ENCODE measurements at places on chromosomes 12 and 14.

GRCh38 chr14:77275041-77275580, 4.1 kb upstream of the NGB start:
- DNase-seq: no peak

GRCh38 chr14:76918782-76919394, 92.7 kb downstream of the LRRC74A start:
- DNase-seq: no peak

DNA sequence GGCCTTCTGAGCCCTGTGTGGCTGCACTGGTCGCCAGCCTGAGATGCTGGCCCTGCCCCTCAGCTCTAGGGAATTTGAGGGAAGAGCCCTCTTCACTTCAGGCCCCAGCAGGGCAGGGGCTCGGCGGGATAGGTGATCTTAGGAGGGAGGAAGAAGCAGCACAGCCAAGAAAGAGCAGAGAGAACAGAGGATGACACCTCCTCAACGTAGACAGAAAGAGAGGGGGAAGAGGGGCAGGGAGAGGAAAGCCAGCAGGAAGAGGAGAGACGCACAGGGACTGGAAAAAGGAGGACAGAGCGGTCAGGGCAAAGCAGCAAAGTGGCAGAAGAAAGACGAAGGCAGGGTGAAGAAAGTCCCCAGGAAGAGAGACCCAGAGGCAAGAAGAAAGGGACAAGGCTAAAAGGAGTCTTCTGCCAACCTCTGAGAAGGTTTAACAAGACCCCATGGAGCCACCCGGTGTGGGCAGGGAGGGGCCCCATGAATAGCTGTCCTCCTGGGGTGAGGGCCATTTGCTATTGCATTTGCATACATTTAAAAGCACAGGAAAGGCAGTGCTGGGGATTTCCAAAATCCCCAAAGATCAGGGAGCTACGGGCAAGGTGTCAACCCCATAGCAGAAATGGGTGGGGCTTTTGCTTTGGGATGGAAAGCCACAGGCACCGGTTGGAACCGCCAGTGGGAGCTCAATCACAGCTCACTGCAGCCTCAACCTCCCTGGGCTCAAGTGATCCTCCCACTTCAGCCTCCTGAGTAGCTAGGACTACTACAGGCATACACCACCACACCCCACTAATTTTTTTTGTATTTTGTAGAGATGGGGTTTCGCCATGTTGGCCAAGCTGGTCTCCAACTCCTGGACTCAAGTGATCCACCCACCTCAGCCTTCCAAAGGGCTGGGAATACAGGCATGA, 22.7 kb downstream of the CMKLR1 start:
- no peak for DNase-seq

DNA sequence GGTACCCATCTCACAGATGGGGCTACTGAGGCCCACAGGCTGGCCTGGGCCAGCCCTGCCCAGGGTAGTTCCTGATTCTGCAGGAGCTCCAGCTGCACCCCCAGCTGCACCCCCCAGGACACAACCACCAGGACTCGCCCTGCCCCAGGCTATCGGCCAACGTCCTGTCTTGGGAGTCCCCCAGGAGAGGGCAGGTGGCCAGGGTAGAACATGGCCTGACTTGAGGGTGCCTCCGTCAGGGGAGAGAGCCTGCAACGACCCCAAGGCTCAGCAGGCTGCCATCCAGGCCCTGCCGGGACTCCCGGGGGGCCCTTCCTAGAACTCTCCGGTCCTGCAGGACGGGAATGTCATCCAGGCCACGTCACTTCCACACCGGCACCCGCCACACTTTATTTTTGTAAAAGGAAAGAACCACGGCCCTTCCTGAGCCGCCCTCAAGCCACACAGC, 15.8 kb downstream of the JAG2 start:
- DNase-seq: no peak

DNA sequence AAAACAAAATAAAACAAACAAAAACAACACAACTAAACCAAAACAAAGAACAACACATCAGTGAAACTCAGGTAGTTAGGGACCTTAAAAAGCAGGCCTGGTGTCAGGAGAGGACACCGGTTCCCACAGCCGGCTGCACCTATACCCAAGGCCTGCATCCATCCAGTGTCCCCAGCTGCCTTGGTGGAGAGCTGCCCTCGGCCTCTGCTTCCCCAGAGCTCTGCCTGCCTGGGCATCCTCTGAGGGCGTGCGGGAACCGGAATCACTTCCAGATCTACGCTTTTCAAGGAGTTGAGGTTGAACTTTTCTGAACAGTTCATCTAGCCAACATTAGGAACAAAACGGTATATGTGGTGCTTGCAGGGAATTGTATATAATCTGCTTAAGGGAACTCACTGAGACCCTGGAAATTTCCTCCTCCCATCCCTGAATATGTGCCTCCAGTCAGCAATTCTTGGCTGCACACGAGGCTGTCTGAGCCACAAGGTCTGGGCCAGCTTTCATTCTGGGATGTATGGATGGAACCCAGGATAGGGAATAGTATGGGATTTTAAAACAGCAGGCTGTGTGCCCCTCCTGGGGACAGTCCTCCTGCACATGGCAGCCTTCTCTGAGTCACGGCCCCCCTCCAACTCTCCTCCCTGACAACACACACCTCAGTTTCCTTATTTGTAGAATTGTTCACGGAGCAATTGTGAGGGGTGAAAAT, 319.0 kb upstream of the RTL1 start:
- DNase-seq: no peak

- peak; percentile 67 for DNase-seq
These were observed 3.4 kb downstream of the APOLD1 start for GRCh38 chr12:12788675-12789368.

GRCh38 chr12:81644503-81644902, 114.6 kb downstream of the PPFIA2 start:
- DNase-seq: no peak

DNA sequence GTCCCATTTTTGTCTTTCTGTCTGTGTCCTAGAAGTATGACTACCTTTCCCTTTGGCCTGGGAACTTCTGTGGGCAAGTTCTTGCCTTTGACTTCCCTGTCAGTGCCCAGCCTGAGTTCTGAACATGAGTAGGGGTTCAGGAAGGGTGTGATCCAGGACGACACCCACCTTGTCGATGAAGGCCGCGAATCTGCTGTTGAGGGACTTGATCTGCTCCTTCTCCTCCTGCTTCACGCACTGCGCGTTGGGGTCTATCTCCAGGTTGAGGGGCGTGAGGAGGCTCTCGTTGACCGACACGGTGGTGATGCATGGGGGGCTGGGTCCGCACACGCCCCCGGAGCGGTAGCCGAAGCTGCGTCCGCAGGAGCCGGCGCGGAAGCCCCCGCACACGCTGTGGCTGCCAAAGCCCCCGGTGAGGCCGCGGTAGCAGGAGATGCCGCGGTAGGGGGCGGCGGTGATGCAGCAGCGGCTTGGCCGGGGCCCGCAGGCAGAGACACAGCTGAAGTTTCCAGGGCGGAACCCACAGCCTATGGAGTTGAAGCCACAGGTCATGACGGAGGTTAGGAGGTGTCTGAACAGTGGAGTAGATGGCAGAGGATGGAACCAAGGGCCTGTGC, at the start of gene KRT83:
Gene KRT83, minus strand, starts transcription at position 615 of the 617 bp plus-strand sequence. Its CDS starts 63 bp downstream, at position 552.
- no peak for DNase-seq

DNA sequence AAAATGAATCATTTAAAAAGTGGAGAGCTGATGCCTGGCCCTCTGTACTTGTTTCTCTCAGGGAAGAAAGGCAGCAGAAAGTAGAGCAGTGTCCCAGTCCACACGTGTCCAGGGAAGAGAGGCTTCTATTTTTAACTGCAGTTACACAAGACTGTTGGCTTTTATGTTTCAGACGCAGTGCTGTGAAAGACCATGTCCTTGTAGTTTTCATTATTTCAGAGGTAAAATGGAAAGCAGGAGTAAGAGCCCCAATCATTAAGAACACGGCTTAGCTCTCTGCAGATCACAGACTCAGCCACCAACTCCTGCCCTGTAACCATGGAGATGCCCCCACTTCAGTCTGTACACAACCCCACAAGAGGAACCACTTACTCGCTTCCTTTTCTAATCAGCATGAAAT, 336.3 kb downstream of the DAD1 start:
- no peak for DNase-seq

DNA sequence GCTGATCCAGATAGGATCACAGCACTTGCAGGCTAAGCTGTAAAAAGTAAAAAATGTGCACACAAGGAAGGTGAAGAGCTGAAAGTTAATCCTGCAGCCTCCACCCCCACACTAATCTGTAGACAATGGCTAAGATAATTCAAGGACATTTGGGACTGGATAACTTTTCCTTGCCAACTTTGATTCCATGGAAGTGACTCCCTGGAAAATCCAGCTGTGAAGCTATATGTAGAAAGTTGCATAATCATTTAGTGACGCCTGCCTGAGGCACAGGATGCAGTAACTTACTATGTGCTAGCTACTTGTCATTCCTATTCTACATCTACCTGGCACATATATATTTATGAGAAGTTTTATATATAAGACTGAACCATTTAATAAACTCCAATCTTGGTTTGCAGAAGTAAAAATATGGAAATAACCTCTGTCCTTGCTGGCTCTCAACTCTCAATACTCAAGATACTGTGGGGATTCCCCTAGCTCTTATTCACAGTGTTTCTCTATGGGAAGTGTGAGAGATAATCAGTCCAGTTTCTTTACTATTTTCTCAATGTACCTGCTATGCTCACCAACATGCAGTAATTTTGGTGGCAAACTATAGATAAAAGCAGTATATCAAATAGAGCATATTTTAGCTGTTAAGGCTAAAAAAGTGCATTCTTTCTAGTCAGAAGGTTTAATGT, 14.8 kb downstream of the LDHB start:
- DNase-seq: no peak

DNA sequence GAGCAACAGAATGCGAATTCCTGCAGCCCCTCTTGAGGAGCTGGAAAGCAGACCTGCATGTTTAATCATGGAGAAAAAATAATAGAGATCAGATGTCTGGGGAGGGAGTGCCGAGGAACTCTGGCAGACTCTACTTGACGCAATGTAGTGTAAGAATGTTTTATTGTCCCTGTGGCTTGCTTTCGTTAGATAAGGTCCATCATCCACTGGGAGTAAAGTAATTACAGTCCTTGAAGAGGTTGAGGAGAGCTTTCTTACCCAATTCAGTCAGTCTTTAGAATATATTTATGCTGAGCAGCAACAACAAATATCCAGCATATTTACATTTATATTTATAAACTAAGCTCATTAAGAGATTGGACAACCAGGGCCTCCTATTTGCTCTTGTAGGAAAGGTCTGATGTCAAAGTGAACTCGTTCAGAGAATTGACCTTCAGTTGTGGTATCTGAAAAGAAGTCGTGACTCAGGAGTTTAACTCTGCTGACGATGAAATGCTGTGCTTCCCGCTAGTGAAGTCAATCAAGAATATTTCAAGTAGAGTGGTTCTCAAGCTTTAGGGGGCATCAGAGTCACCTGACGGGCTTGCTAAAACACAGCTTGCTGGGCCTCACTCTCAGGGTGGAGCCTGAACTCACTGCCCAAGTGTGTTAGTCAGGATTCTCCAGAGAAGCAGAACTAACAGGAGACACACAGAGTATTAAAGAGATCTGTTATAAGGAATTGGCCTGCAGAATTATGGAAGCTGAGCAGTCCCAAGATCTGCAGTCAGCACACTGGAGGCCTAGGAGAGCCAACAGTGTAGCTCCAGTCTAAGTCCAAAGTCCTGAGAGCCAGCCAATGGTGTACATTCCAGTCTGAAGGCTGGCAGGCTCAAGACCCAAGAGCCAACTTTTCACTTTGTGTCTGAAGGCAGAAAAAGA, 139.3 kb upstream of the LMNTD1 start:
- no peak for DNase-seq

DNA sequence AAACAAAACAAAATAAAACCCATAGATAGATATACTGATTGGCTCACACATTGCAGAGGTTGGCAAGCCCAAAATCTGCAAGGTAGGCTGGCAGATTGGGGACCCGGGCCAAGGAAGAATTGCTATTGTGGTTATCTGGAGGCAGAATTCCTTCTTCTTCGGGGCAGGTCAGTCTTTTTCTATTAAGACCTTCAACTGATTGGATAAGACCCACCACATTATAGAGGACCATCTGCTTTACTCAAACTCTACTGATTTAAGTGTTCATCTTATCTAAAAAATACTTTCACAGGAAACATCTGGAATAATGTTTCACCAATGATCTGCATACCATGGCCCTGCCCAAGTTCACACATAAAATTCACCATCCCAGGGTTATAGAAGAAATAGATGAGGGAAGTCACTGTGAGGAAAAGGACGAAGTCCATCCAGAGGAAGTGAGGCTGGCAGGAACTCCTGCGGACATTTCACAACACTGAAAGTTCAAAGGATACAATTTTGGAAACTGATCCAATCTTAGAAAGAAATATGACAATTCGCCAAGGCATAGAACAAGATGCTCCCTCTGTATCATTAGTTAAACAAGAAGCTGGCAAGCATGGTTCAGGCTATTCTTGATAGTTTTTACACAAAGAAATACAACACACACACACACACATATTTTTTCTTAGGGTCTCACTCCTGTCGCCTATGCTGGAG, 127.6 kb upstream of the MED13L start:
- no peak for DNase-seq

GRCh38 chr14:99537399-99537798, 56.2 kb downstream of the CCNK start:
- no peak for DNase-seq

DNA sequence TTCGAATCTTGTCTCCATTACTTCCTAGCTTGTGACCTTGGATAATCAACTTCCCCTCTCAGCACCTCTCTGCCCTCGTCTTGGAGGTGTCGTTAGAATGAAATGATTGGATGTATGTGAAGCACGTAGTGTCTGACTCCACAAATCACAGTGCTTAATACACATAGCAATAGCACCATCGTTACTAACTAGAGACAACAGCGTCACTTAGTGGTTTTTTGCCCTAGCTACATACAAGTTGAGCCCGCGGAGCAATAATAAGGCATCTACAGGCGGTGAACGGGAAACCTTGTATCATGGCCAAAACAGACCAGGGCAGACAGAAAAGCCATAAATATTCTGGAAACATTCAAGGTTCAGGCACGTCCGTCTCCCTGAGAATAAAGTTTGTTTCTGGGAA, 154.9 kb downstream of the ASCL4 start:
- DNase-seq: no peak

DNA sequence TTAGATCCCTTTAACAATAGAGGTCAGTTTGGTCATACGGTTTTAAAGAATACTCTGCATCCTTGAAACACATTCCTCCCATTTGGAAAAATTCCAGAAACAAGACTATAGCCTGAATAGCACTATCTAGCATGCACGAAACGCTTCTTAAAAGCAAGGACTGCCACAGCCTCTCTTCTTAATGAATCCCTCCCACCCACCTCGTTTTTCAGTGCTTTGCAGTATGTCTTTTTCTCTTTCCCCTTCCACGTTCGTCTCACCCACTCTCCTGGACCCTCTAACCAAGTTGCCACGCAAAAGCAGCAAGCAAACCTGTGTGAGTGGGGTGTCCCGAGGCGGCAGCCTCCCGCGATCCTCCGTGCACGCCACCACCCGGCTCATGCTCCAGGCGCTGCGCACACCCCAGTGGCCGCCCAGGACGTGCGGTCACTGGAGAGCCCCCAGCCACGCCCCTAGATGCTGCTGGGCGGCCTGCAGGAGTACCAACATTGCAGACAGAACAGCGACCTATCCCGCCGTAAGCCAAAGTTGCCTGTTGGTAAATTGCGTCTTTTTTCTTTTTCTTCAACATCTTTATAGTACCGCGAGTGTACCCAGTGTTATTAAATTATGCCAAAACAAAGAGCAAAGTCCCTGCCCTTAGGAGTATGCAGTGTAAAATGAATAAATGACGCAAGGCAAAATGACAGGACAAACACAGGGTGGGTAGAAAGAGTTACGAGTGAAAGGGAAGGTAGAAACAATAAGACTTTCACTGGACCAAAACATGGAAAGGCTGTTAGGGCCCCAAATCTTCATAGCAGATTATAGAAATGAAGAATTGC, at the start of gene SLC38A4:
Gene SLC38A4, minus strand, starts transcription at position 407 of the 824 bp plus-strand sequence. CDS start 32,926 bp downstream, outside the sequence.
- DNase-seq: no peak

GRCh38 chr12:1970331-1970900, 33.8 kb downstream of the DCP1B start:
- no peak for DNase-seq
